ENCODE measurements at places on chromosomes 4 and X. TPM values are rescaled to one million over a fixed set of nuclear protein-coding genes. Genes with fewer than 3 reads are reported as not detected.

GRCh38 chrX:11579636-11580600, 85.8 kb downstream of the ARHGAP6 start:
- H3K36me3 ChIP-seq = no peaks in the 10 kb centered on the region
- no peaks in the 10 kb centered on the region for H3K4me1 ChIP-seq
- no peak for DNase-seq
- H3K4me3 ChIP-seq = no peak overlapping the region

PWWP3B gene
- total RNA-seq = 2.2 TPM

HMX1 gene
- total RNA-seq = not detected

- H3K4me1 ChIP-seq = peaks cover 56% of the 10 kb centered on the region
- H3K27me3 ChIP-seq = peaks cover 13% of the 10 kb centered on the region
- peak overlapping the region; percentile 13 for H3K4me3 ChIP-seq
- DNase-seq = no peak
- H3K36me3 ChIP-seq = no peaks in the 10 kb centered on the region
These were observed 5.2 kb downstream of the NKX3-2 start for GRCh38 chr4:13539047-13539618.

ADH1A gene
- 202 TPM for total RNA-seq

IQSEC2 gene
- total RNA-seq = 2.1 TPM

DNA sequence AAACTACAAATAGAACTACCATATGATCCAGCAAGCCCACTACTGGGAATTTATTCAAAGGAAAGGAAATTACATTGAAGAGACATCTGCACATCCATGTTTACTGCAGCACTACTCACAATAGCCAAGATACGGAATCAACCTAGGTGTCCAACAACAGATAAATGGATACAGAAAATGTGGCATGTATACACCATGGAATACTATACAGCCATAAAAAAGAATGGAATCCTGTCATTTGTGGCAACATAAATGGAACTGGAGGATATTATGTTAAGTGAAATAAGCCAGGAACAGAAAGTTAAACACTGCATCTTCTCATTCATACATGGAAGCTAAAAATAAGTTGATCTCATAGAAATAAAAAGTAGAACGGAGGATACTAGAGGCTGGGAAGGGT, 58.1 kb downstream of the RPS3A start:
- no peaks in the 10 kb centered on the region for H3K27me3 ChIP-seq
- no peaks in the 10 kb centered on the region for H3K4me1 ChIP-seq
- H3K4me3 ChIP-seq = no peak overlapping the region
- H3K27ac ChIP-seq = no peak overlapping the region
- H3K36me3 ChIP-seq = peaks cover 2% of the 10 kb centered on the region
- DNase-seq = no peak

SH3RF1 gene
- total RNA-seq = 7.9 TPM

GRCh38 chr4:7469023-7469422, 34.3 kb upstream of the PSAPL1 start:
- no peaks in the 10 kb centered on the region for H3K27me3 ChIP-seq
- H3K36me3 ChIP-seq = no peaks in the 10 kb centered on the region
- DNase-seq = no peak
- no peak overlapping the region for H3K27ac ChIP-seq
- no peaks in the 10 kb centered on the region for H3K4me1 ChIP-seq

GRCh38 chrX:134236626-134237614, at the start of gene CCDC160:
CCDC160 (plus strand) TSS chrX:134237182; CDS start chrX:134244801, 7,619 bp downstream.
- H3K27me3 ChIP-seq = no peaks in the 10 kb centered on the region
- no peaks in the 10 kb centered on the region for H3K4me1 ChIP-seq
- DNase-seq = peak; percentile 35
- no peaks in the 10 kb centered on the region for H3K36me3 ChIP-seq
- no peak within 1 kb of the TSS for H3K27ac ChIP-seq
- H3K4me3 ChIP-seq = no peak within 1 kb of the TSS

GRCh38 chr4:87633243-87633642, 16.8 kb upstream of the DMP1 start:
- no peak overlapping the region for H3K4me3 ChIP-seq
- no peak for DNase-seq
- H3K27me3 ChIP-seq = no peaks in the 10 kb centered on the region

All from liver (tissue), 10 donors.